ENCODE measurements at places on chromosomes 6 and 20.

DNA sequence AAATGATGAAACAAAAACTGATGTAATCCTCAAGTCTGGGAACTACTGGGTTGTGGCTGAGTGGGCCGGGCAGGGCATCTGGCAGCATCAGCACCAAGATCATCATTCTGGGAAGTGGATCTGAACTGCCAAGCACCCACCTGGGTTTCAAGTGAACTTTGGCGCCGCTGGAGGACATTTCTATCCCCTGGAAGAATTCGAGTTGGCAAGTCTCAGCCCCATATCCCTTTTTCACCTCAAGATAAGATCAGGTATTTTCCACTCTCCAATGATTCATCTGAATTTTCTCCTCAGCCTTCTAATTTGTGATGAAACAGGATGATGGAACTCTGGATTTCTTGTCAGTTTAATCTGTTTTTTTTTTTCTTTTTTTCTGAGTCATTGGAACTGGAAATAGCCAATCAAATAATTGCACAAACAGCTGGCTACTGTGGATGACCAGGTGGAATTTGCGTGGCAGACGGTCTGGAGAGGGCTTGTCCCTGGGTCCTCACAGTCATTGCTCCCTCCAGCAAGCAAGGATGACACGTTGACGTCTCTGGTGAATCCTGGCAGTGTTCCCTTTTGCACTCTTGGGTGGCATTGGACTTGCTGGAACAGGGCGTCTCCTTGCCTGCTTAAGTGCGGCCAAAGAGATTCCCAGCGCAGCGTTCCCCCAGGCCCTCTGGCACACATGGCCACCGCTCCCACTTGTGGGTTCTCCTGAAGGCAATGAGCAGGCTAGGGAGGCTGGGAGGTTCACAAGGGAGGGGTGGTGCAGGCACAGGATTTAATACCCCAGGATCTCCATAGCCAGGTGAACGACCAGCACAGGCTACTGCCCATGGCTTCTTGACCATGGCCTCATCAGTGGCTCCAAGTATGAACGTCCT is 80.4 kb downstream of the DHX35 start:
- DNase-seq, result no peak

GRCh38 chr20:18678549-18679419 is 90.9 kb downstream of the DTD1 start:
- DNase-seq, result no peak

DNA sequence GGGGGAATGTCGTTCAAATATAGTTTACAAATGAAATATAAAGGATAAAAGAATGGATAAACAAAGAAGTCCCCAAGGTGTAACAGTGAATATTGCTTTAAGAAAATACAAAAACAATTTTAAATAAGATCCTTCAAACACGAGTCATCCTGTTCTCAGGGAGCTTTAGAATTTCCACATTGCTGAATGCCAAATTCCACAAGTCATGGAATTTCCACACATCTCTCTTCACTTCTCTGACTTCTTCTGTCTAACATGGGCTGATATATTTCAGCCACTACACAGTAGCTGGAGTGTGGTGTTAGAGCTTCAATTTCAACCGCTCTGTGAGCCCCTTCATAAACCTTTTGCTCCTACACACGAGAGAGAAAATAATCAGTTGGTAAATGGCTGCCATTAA is 28.0 kb downstream of the IL22RA2 start:
- DNase-seq, result no peak

DNA sequence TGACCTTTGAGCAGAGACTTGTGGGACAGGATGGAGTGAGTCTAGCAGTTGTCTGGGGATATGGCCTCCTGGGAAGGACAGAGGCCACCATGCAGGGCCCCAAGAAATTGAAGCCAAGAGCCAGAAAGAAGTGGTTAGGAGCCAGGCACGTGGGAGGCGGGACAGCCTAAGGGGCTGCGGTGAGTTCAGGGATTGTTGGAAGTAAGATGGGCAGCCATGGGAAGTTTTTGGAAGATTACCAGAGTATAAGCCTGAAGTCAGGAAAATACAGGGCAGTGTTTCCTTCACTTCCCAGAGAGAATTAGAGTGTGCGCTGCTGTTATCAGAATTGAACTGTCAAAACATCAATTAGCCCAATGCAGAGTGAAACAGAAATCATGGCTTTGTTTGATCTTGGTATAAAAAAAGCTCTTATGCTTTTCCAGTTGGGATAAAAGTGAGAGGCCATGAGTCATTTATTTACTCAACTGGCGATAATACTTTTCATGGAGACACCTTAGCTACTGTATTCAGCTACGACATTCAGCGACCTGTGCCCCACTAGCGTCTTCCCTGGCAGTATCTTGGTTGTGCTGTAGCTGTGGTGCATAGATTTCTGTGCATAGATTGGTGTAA is 66.9 kb downstream of the PHACTR2 start:
- DNase-seq, result no peak

DNA sequence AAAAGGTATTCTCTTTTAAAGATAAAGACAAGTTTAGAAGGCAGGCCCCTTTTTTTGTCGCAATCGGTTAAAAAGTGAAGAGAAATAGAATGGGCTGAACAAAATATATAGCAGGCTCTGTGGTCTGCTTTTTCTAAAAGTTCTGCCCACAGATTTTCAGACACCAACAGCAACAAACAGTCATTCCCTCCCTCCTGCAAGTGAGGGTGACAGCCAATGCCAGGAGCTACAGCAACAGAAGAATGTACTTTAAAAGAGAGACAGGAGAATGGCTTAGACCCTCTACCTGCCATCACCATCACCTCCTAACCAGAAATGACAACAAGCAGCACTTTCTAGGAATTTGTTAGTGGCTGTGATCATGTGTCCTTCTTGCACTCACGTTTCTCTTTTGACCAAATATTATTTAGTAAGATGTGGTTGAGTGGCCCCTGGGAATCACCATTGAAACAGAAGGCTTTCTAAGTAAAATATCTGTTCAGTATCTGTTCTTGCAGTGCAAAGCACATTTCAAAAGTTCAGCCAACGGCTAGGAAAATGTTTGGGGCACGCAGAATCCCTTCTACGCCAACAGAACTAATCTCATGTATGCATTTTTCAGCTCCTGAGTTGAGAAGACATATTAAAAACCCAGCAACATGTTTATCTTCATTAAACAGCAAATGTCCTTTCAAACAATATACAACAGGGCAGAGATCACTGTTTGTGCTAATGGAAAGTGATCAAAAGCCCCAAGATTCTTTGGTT is 248.5 kb downstream of the ATXN1 start:
- no peak for DNase-seq

DNA sequence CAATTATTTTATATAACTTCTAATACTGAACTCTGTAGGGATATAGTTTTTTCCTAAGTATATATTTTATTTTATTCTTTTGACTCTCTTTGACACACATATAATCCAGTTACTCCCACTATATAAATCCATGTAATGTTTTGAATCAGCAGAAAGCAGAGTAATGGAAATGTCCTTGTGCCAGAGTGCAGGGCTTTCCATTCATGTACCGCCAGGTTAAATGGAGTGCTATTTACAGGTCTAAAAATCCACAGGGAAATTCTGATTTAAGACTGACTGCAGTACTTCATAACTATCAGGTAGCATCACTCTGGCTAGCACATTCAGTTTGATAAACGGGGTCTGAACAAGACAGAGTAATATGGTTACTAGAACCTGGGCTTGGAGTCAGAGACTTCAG is 626.8 kb downstream of the COL12A1 start:
- no peak for DNase-seq

GRCh38 chr20:60340232-60340631 is 382.0 kb downstream of the CDH26 start:
- DNase-seq, result no peak

DNA sequence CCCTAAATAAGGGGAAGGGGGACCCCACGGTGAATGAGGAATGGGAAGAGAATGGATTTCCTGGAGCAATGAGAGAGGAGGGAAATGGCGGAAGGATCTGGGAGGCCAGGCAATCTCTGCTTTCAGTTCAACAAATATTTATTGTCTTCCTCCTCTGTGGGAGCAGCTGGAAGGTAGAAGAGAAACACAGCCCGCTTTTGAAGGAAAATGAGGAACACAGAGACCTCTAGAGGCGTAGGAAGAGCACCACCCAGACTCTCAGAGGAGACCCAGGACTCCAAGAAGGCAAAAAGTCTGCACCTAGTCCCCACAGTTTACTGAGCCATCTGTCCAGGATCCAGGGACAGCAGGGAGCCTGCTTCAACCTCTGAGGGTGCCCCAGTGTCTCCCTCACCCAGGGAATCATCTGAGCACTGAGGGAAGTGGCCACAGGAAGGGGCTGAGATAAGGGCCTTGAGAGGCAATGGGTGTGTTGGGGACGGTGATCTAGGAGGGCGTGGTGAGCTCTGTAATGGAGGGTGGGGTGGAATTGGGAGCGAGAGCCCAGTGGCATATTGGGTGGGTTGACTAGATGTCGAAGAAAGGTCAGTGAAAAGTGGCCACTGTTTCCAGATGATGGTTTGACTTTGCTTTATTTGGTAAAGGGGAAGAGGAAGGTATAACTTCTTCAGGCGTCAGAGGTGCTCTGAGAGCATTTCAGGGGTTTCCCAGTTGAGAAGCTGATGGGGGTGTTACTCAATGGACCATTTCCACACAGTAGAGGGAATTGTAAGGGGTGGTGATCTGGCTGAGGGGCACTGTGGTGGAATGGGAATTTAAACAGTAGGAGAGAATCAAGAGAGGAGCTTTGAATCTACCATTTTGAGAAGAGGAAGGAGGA is 610 bp downstream of the PSORS1C1 start:
- DNase-seq, result no peak

DNA sequence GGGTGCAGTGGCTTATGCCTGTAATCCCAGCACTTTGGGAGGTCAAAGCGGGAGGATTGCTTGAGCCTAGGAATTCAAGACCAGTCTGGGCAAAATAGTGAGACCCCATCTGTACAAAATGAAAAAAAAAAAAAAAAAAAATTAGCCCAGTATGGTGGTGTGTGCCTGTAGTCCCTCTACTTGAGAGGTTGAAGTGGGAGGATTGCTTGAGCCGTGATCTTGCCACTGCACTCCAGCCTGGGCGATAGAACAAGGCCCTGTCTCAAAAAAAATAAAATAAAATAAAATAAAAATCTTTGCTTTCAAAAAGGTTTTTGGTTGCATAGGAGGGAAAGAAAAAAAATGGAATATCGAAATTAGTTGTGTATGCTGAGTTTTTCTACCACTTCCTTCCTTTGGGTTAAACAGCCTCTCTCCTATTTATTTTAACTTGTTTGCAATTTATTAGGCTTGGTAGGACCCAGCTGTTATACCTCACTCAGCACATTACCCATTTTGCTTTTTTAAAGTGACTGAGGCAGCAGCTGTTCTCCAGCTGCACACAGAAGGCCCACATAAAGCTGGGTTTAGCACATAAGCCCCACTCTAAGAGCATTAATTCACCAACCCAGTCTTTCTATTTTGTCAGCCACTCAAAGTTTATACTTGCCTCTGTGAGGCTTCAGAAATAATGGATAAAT is 152.3 kb downstream of the ZFAND3 start:
- no peak for DNase-seq

DNA sequence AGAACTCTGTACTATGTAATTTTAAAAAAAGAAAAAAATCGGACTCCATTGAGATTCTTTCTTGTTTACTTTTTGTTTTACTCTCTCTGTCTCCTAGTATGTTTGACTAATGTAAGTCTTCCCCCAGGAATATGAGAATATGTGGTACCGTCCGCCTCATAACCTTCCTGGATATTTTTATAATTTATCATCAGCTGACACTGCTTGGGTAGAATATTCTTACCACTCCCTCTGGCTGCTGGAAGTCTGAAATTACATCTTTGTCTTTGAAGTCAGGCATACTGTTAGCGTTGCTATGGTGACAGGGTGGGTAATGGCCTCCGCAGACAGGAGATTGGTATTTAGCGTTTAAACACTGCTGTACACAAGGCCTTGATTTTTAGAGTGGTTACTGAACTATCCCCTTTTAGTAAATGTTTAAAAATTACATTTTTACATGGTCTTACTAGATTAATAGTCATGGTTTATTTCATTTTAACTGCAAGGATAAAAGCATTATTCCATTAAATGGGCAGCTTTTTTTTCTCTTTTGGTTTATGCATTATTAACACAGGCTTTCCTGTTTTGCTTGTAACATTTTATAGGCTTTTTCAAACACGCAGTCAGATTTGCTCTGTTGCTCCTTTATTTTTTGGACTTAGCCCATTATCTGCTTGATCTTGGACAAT is 176.4 kb downstream of the ARID1B start:
- DNase-seq, result no peak

DNA sequence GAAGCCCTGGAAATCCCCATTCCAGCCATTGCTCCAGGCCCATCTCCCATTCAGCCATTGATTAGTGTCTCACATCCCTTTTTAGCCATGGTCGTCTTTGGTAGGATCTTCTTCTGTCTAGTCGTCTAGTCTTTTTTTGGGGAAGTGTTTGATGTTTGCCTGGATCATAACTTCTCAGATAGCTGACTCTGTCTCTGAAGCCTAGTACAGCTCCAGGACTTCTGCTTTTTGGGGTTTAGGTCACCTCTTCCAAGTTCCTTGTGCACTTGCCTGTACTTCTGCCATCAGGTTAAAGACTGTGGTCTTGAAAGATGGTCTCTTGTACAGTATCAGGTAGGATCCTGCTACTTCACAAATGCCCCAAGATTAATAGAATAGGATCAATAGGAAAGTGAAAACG is 553.5 kb downstream of the PKHD1 start:
- no peak for DNase-seq

GRCh38 chr6:3887150-3887700 is 38.1 kb downstream of the FAM50B start:
- DNase-seq, result no peak

DNA sequence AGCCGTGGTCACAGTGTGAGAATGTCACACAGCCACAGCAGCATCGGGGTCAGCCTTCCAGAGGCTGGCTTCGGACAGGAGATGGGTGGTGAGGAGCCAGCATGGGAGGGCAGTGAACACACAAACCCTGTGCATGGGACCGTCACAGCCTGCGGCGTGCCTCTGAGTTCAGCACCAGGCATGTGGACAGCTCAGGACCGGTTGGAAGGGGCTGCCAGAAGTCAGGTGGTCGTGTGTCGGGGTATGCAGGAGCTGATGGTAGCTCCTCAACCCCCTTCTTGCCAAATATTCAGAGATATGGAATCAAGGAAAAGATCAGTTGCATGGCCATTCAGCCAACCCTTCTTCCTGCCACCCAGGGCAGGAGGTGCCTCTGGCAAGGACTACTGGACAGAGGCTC is 28.2 kb downstream of the MYT1 start:
- no peak for DNase-seq

- no peak for DNase-seq
Measured at GRCh38 chr6:149065658-149066556, 251.6 kb upstream of the TAB2 start.

DNA sequence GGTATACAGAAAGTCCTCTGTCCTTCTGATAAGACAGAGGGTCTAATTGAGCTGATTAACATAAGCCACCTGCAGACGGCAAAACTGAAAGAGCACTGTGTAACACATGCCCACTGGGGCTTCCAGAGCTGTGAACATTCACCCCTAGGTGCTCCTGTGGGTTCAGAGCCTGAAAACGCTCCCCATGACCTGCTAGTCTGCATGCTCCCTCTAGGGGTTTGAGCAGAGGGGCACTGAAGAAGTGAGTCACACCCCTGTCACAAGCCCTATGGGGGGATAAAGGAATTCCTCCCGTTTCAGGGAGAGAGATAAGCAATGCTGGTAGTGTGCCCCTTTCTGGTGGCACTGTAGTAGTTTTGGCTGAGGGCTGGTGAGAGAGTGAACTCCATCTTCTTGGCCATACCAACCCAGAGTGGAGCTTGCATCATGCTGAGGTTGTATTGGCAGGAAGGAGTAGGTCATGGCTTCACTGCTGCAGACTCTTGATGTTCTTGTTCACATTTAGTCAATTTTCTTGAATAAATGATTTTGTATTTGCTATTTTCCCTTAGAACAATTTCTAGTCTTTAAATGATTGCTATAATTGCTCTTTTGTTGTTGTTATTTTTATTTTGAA is 637.5 kb upstream of the MAN1A1 start:
- no peak for DNase-seq
